ENCODE measurements at places on chromosomes 2 and 18. TPM values are rescaled to one million over a fixed set of nuclear protein-coding genes. Genes with fewer than 3 reads are reported as not detected.

FLACC1 gene
- total RNA-seq = 5.9 TPM

ERICH2 gene
- total RNA-seq = 1.4 TPM

SUCLG1 gene
- total RNA-seq = 83.4 TPM

NEU2 gene
- total RNA-seq = 4.0 TPM

DLX1 gene
- total RNA-seq = 7.6 TPM

EN1 gene
- total RNA-seq = 2.3 TPM

IL36A gene
- not detected for total RNA-seq

AOX1 gene
- 54.9 TPM for total RNA-seq

SH3YL1 gene
- total RNA-seq = 28.6 TPM

NDC80 gene
- 26.0 TPM for total RNA-seq

SERPINE2 gene
- total RNA-seq = 18.8 TPM

SNORC gene
- total RNA-seq = 14.3 TPM

MC5R gene
- total RNA-seq = not detected

- peak; percentile 96 for DNase-seq
These were observed 49.1 kb upstream of the CTAGE1 start for GRCh38 chr18:22466608-22467395.

- DNase-seq = peak; percentile 83
These were observed 76.4 kb upstream of the ZEB2 start for GRCh38 chr2:144596073-144596871.

DNA sequence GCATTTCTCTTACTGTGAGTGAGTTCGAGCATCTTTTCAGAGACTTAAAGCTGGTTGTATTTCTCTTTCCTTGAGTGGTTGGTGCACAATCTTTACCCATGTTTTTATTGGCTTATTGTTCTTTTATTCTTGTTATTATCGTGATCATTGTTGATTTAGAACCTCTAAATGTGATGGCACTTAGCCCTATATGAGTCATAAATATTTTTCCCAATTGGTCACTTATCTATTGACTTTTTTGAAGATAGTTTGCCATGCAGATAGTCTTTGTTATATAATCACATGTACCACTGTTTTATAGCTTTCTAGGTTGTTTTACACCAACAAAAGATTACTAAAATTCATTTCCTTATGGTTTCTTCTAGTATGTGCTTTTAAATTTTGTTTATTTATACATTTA, 141.6 kb upstream of the MSH6 start:
- peak; percentile 62 for DNase-seq

GRCh38 chr2:239022437-239023260, 174.8 kb downstream of the TWIST2 start:
- no peak for DNase-seq

- DNase-seq = peak; percentile 52
These were observed 22.6 kb upstream of the BCL2 start for GRCh38 chr18:63342206-63342605.

GRCh38 chr2:177021706-177022343, 190.8 kb upstream of the HNRNPA3 start:
- no peak for DNase-seq

DNA sequence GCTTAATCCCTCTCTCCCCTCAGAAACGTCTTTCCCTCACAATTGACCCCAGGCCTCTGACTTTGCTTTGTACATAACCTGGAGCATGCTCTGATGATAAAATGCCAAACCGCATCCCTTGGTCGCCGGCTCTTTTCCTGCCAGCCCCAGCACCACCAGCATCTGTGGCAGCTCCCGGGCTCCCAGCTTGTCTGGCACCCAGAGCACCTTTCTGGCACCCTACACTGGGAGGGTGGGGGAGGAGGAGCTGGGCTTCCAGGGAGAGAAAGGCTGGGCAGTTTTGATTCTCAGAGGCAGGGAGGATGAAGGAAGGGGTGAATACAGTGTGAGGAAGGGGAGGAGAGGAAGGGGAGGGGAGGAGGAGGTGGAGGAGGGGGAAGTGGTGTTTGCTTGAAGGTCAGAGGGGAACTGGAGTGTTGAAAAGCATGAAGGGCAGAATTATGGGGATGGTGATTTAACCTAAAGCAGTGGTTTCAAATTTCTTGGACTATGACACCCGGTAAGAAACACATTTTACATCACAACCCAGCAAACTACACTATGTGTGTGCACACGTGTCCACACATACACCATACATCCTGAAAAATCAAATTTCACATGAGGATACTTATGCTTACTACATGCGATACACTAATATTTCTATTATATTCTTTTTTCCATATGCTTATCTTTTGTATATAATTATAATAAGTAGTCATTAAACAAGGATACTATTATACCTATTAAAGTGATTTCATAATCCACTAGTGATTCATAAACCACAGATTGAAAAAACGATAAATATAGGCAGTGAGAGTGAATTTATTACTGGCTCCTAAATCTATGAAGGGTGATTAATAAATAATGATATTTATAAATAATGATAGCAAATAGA, 30.0 kb upstream of the IGFBP2 start:
- peak; percentile 64 for DNase-seq

DNA sequence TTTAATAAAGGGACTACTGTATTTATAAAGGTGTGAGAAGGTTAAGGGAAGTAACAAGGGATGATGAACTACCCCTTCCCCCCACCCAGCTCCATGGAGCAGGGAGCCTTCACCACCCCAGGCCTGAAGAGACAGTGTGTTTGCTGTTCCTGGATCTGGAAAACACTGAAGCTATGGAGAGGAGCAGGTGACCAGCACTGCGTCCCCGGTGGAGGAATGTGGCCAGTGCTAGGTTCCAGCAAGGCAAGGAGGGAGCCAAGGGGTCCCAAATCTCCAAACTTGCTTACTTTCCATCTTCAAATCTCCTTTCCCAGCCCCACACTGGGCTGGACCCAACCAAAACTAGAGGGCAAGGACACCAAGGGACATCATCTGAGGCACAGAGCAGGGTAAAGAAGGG, 128.7 kb upstream of the CD302 start:
- DNase-seq = no peak

DNA sequence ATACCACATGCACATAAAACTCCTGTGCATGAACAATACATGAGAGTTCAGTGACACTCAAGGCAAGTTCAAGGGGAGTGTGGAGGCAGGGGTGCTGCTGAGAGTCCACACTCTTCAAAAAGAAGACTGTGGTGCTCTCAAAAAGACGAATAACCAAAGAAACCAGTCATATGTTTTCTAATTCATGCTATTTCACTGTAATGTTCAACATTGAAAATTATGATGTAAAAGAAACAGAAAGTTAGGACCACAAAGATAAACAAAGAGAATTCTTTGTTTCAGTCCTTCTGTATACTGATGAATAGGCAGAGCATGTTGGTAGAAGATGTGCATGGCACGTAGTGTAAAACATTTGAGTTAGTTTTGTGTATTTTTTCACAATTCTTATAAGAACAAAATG, 864.2 kb upstream of the LRATD1 start:
- no peak for DNase-seq

DNA sequence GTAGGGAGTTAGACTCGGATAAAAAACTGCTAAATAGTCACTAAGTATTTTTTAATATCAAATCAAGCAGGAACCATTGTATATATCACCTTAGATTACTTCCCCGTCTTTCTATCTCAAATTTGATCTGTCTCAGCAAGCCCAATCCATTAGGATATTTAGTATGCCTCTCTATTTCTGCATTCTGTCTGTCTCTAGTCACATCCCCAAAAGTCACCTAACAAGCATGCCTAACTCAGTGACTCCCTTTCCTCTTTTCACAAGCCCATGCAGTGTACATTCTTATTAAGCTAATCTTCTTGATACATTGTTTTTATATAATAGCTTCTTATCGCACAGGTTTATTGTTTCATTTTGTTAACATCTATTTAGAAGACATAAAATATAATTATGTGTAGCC, 57.8 kb downstream of the PDE1A start:
- no peak for DNase-seq

DNA sequence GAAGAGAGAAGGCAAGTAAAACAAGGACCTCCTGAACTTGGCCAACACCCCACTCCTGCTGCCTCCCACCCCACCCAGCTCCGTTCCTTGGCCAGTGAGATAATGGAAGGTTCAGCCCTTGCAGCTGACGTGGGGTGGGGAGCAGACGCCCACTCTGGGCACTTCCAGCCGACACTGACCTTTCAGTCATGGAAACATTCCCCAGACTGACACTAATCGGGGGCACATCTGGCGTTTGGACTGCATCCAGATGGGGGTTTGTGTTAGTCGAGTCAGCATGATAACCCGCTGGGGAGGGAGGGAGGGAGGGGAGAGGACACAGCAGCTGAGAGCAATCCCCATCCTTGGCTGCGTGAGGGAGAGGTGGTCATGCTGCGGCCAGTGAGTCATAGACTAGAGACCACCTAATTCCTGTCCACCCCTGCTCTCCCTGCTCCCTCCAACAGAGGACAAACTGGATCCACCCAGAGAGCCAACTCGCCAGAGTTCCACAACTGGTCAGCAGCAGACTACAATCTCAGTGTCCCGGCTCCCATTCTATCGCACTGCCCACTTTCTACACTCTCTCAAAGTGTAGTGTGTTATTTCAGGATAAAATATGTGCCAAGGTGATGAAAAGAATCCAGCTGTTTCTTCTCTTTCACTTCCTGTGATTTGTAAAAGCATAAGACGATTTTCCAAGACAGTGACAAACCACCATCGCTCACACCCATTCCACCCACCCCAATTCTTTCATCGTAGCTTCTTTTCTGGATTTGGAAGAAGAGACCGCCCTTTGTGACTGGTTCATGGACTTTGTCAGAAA, 115.4 kb upstream of the PKDCC start:
- no peak for DNase-seq

DNA sequence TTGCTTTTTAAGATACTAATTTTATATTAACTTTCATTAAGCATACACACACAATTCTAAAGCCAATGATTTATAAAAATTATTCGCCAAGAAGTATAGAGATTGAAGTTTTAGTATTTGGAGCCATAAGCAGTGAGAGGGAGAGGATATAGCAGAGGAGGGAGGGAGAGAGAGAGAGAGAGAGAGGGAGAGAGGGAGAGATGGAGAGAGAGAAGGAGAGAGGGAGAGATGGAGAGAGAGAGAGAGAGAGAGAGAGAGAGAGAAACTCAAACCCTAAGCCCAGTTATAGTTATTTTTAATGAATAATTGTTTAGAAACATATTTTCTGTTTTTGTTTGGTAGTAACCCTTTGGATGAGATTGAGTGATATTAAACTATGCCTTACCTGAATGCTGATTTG, 5.3 kb downstream of the TWIST2 start:
- DNase-seq = no peak

- peak; percentile 26 for DNase-seq
These were observed 15.8 kb upstream of the IER3IP1 start for GRCh38 chr18:47191961-47192360.

DNA sequence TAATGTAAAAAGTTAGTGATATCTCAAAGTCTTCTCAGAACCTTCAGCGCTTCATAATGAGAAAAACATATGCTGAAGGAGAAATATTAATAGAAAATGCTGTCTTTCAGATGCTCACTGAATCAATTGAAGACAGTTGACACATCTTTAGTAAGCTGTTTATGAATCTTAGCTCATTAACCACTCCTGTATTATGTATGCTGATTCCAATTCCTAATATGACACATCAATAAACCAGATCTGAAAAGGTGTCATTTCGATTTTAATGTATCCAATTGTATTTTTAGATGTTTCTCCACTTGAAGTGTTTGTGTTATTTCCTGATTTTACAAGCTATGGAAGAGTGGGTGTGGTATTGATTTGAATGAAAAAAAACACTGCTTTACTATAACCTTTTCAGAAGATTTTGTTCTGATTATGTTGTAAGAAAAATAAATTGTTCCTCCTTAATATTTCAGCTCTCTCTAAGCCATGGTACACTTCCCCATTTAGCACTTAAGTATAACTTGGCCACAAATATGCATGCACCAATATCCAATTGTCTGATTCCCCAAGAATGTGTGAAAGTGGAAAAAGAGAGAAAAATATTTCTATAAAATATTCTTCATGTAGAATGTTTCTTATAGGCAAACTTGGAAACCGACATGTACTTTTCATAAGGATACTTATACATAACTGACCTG, 569.8 kb downstream of the ARHGAP15 start:
- no peak for DNase-seq

GRCh38 chr2:122315306-122315705, 559.9 kb downstream of the TSN start:
- no peak for DNase-seq

- DNase-seq = no peak
These were observed 464.2 kb downstream of the CCDC85A start for GRCh38 chr2:56647997-56648396.

DNA sequence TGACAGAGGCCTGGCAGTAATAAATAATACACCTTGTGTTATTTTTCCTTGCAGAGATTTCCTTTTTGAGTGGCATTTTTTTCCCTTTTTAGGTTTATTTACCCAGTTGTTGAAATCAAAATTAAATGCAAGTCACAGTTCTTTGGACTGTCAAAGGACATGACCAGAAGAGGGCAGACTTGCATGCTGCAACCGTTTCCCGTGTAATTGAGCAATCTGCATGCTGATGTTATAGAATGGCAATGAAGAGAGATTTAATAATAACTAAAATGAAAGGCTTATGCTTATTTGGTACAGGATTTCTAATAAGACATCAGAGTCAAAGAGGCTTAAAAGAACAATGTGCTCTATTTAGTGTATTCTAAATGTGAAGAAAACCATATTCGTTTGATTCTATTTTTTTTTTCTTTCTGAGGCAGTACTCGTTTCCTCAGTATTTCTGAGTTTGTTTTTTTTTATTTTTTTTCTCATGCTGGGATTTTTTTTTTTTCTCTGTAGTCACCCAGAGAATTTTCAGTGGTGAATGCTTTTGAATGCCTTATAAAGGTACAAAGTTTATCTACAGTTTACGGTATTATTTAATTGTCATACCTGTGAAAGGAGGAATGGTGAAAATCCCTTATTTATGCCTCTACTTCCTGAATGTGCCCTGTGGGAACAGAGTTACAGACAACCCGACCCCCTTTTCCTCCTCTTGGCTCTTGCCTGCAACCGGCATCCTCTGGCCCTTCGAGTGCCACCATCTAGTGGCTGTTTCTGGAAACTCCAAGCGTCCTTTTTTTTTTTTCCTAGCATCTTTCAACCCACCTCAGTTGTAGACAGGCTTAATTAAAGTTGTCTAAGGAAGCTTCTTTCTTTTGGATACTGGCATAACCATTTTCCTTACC, 368.5 kb downstream of the LRRTM1 start:
- peak; percentile 58 for DNase-seq

DNA sequence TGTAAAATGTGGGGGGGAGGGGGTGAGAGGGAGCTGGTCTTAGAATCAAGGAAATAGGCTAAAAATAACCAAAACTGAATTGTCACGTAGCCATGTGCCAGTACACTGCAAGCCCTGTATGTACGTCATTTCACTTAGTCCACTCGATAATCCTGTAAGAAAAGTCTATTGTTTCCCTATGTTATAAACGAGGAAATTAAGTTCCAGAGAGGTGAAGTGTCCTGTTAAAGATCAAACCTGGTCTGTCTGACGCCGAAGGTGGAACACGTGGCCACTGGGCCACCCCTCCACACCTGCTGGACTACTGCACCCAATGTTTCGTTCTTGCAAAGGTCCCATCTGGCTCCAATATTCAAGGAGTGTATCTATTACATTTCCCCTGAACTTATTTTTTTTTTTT, 29.6 kb downstream of the TFCP2L1 start:
- no peak for DNase-seq

GRCh38 chr18:63819786-63820185, 44.6 kb downstream of the SERPINB7 start:
- DNase-seq = peak; percentile 41

GRCh38 chr2:14480906-14481305, 151.6 kb upstream of the LRATD1 start:
- no peak for DNase-seq
